ENCODE measurements at places on chromosomes 5 and 9.

DNA sequence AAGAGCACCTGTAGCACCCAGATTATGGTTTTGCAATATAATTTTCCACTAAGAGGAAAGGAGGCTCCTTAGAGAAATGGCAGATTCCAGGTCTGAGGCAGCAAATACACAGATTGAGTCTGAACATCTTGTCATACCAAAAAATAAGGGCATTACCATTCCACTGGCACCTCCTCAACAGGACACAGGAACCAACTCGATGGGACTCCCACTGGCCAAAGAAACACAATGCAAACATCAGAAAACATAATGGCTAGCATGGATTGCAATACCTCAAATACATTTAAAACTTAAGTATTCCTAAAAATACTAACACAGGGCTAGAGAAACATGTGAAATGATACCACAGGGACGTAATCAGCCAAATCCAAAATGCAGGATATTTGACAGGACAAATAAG, 12.4 kb upstream of the RANBP17 start:
- DNase-seq, result no peak

DNA sequence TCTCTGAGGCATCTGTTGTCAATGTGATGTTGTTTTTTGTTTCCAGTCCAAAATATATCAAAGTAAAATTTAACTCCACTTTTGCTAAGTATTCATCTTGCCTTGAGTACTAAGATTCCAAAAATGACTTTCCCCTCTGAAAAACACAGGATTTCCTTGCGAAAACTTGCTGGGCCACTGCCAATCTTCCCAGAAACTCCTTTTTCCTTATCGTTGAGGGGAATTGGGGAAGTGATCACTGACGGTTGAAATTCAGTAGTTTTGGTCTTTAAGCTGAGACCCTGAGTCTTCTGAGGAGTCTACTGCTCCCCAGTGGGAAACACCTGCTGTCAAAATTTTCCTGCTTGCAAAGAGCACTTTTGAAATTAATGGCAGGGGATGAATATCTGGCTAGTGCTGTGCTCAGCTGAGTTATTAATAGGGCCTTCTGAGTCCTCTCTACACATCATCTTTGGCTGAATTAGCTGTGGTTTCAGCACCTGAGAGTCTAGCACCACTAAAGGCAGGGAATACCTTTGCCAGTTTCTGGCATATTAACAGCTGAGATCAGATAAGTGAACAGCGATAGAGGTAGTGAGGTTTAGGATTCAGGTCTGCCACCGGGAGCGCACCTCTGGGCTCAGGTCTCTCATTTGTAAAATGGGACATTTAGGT, 18.0 kb downstream of the TLR4 start:
- DNase-seq, result no peak

GRCh38 chr9:17846948-17847655, 268.2 kb downstream of the SH3GL2 start:
- no peak for DNase-seq

DNA sequence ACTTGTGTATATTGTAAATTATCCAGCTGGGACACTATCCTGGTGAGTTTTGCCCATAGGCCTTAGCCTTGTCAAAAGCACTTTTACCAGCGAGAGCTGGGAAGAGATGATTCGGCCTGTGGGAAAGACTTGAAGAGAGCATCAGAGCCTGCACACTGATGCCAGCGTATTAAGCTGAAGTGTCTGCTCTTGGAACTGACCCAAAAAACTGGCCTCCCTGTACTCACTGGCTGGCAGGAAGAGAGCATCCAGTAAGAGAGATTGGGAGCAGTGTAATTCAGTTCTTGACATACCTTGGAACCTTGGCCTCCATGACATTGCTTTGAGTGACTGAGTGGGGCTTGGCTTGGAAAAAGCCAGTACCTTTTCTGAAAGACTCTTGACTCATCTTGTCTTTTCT, 73.7 kb downstream of the ZNF462 start:
- no peak for DNase-seq

- no peak for DNase-seq
Observed at GRCh38 chr5:153543288-153543687, 52.8 kb downstream of the GRIA1 start.

DNA sequence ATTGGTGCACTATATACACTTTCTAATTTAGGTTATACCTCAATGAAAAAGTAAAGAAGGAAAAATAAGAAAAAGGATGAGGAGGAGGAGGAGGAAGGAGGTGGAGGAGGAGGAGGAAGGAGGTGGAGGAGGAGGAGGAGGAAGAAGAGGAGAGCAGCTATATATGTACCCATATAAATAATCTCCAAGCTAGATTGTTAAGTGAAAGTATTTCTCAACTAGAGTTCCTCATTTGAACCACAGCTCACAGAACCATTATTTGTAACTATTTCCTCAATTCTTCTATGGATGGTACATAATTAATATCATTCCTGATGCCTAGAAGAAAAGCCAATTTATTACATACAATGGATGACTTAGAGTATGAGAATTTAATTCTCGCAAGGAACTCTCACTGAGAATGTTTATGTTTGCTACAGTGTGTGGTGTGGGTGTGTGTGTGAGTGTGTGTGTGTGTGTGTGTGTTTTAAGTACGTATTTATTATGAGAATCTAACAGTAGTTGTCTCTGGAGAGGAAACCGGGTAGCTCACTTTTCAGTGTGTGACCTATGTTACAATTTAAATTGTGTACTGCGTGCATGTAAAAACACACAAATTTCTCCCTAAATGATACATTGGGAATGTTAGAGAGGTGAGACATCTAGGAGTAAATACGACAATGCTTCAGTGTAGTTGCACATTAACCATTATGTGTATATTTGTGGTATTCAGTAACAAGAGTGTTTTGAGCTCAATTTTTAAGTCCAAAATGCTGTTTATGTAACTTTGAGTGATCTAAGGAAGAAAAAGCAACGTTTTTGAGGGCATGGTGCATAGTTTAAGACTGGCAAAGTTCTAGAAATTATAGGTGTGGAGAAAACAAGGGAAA, 20.2 kb upstream of the NREP start:
- no peak for DNase-seq

DNA sequence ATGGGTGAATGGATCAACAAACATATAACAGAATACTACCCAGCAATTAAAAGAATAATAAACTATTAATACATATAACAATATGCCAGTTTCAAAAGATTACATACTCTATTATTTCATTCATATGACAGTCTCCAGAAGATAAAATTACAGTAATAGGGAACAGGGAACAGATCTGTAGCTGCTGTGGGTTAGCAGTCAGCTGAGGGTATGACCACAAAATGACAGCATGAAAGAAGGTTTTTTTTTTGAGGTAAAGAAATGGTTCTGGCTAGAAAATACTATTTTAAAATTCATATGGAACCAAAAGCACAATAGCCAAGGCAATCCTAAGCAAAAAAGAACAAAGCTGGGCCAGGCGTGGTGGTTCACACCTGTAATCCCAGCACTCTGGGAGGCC, 73.0 kb upstream of the NR5A1 start:
- no peak for DNase-seq

DNA sequence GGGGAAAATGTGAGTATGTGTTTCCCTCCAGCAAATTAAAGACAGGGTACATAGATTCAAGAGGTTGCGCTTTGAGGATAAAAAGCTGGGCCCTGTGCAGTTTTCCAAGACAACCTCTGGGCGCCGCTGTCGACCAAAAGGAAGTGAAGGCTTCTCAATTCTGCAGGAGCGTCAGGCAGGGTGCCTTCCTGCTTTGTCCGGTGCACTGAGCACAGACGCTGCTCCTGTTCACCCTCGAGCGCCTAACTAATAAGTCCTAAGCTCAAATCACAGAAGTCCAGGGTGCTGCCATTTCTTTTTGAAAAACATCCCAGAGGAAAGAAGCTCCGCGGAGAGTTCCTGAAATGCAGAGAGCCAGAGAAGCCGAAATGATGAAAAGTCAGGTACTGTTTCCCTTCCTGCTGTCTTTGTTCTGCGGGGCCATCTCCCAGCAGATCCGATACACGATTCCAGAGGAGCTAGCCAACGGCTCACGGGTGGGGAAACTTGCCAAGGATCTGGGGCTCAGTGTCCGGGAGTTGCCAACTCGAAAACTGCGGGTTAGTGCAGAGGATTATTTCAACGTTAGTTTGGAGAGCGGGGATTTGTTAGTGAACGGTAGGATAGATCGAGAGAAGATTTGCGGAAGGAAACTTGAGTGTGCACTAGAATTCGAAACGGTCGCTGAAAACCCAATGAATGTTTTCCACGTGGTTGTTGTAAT, at the start of gene PCDHGB1:
Gene PCDHGB1, plus strand, starts transcription at position 183 of the 703 bp plus-strand sequence. Its CDS starts 162 bp downstream, at position 345.
- no peak for DNase-seq

DNA sequence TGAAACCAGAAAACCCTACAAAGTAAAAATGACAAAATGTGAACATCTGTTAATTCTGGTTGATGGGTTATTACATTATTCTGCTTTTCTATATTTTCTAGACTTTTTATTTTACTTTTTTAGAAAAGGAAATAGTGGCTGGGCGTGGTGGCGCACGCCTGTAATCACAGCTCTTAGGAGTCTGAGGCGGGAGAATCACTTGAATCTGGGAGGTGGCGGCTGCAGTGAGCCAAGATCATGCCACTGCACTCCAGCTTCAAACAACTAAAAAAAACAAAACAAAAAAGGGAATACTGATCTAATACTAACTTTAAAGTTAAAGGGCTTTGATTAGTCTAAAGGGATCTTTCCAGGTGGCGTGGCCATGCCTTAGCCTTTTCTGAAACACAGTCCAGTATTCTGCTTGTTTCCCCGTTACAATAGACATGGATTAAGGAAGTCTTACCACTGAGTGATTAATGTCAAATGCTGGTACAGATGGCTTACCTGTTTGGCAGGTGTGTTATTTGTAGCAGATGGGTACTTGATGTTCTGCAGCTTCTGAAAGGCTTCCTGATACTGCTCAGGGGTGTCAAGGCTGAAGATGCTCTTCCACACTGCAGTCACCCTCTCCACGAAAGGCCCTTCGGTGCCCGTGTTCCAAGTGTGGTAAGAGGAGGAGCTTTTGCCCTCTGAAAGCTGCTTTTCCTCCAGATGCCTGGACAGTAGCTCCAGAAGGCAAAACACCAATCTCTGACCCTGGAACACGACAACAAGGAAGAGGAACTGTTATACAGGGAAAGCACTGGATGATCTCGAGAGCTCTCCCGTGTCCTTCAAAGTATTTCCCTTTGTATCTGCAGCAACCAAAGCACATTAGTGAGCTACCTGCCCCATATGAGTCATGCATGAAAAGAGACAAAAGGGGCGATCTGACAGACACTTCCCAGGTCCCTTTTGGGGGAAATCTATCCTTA, 37.5 kb downstream of the CNOT8 start:
- DNase-seq, result no peak

DNA sequence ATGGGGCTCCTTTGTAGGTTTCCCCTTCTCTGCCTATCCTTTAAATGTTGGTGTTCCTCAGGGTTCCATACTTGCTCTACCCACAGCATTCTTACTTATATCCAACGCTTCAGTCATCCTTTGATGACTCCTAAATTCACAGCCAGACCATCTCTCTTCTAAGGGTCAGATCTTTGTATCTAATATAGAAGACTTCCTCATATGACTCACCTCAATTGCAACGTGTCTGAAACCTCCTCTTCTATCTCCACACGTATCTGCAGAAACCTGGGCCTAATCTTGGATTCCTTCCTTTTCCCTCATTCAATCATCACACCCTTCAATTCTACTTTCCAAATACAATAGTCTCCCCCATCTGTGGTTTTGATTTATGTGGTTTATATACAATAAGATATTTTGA, 68.3 kb downstream of the HMGCR start:
- no peak for DNase-seq

GRCh38 chr9:118595719-118596305, 773.4 kb downstream of the BRINP1 start:
- DNase-seq, result no peak

- peak; percentile 25 for DNase-seq
Observed at GRCh38 chr5:134503088-134503936, 22.2 kb upstream of the JADE2 start.

DNA sequence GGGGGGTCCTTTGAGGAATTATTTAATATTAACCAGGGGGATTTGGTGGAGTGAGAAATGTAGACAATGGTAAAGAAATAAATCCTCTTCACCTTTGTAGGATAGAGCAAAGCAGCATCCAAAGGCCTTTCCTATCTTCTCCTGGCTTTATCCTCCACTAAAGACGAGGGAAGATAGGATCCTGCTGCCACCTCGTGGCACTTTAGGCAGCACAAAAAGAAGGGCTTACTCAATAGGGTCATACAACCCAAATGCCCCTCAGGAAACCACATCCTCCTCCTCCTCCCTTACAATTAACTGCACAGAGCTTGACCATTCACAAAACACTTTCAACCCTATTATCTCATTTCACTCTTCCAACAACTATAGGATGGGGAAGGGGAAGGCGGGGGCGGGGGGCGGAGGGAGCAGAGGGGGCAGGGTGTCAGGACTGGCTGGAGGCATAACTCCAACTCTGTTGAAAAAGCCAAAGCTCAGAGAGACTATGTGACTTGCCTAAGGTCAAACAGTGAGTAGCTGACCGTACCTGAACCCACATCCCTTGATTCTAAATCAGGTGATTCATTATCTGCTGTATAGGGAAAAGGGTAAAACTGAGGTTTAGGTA, 45.4 kb upstream of the MYOT start:
- DNase-seq, result no peak

Data from stimulated activated CD4-positive, alpha-beta T cell treated with anti-CD3 and anti-CD28 coated beads, Interleukin-15, amount 100 ng/mL, for 1 hour (primary cell).